Right renal cortex interstitium (tissue), 3 donors: ENCODE measurements at places on chromosomes 4 and X.

DNA sequence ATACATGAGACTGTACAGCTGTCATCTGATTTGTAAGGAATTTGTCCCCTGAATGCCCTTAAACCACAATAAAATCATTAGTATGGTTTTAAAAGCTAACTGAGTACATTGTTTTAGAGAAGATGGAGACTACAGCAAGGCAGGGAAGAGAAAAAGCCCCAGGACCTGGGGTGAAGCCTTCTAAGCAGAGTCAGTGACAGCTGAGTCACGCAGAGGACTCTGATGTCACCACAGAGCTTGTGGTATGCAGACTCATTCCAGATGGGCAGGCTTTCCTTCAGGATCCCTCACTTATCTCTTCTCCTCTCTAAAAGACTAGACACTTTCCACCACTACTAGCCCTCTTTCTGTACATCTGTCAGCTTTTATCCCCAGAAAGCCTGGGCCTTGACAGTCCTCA lies 97.1 kb upstream of the ATOH1 start:
- no peak for DNase-seq

- no peak for DNase-seq
Observed at GRCh38 chr4:4888695-4889094, 29.2 kb downstream of the MSX1 start.

- DNase-seq, result no peak
Observed at GRCh38 chr4:8762356-8762755, 109.3 kb downstream of the HMX1 start.

DNA sequence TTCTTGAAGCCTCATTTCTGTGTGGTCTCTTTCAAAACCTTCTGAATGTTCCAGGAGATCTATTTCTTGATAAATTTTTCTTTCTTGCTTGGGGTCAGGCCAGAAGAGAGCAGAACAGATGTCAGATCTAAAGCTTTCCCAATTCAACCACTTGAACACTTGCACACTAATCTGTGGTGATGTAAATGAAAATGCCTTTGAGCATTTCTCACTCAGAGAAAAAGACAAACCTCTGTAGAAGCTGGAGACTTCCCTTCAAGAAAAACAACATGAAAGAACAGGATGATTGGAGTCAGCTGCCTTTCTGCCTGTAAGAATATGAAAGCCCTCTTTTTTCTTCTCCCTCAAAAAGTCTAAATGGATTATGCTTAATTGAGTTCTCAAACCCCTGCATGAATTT lies 11.2 kb downstream of the IGFBP7 start:
- no peak for DNase-seq

DNA sequence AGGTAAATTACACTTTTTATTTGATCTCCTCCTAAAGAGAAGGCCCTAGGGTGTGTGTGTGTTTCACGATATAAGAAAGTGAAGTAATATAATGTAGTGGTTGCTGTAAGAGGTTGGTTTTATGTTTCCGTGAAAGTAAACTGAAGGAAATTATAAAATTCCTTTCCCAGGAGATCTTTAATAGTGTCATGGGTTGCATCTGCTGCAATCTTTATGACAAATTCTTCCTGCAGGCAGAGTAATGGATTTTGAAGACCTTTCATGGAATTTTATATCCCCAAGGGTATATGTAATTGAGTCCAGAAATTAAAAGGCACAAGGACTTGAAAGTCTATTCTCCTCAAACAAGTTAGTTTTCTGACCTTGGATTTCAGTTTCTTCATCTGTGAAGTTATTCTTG lies 538.6 kb downstream of the ANKRD50 start:
- DNase-seq, result no peak

DNA sequence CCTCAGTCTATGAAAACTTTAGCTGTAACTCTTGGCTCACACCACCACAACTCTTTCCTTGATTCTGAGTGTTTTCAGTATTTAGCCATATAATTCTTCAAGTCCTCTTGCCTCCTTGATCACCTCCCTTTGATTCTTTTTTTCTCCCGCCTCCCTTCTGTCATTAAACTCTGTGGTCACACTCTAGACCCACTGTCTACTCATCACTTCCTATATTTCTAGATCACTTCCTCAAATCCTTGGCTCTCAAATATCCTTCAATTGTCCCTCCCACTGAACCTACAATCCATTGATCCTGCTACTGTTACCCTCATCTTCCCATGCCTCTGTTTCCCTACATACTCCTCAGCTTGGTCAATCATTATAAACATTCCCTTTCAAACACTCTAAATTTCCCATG lies 12.4 kb upstream of the CXXC4 start:
- DNase-seq, result no peak

DNA sequence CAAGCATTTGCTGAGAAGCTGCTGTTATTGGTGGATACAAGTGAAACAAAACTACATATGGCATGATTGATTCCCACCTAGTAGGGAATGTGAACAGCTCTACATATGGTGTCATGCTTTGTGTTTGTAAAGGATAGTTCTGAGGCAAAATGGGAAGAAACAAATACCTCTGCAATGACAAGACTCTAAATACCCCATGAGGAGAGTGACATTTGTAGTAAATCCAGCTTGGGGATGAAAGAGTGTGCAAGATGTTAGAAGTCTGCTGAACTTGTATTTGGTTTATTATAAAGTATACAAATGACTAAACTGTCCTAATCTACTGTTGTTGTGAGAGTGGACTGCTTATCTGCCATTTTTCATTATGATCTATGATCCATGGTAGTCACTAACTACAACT lies 120.8 kb upstream of the HS3ST1 start:
- no peak for DNase-seq

GRCh38 chr4:181427076-181427475 lies 816.1 kb upstream of the TENM3 start:
- DNase-seq, result no peak

DNA sequence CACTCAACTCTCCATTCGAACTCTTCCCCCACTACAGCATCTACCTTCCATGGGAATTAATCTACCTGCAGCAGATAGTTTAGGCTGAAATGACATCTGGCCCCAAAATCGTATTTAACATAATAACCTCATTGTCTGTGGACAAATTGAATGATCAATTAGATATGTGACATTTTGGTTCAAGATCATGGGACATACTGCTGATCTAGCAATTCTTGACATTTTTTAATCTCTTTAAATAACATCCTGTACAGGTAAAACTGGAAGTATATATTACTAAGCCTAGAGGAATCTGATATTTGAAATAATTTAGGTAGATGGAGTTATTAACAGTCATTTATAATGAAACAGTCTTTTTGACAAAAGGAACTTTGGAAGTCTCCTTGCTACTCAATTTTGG lies 702.5 kb downstream of the NLGN4X start:
- DNase-seq, result no peak

- DNase-seq, result no peak
Observed at GRCh38 chr4:165556383-165556782, 177.6 kb downstream of the CPE start.

DNA sequence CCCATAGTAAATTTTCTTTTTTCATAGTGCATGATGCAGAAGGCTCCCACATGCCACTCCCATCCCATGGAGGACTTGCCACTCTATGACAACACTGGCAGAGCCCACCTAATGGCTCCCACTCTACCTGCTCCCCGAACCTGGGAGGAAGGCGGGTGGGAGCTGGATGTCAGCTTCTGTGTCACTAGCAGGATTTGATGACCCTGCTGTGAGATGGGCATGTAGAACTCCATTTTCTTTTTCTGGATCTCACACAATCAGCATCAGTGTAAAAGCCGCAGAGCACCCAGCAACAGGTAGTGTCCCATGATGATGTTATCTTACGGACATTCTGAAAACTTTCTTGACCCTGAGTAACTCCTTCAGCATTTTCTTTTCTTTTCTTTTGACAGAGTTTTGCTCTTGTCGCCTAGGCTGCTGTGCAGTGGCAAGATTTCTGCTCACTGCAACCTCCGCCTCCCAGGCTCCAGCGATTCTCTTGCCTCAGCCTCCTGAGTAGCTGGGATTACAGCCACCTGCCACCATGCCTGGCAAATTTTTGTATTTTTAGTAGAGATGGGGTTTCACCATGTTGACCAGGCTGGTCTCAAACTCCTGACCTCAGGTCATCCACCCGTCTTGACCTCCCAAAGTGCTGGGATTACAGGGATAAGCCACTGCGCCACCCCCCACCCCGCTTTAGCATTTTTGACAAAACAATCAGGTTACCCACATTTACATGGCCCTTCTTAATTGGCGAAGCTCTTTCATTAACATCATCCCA lies 15.0 kb upstream of the ADH1A start:
- DNase-seq, result no peak

DNA sequence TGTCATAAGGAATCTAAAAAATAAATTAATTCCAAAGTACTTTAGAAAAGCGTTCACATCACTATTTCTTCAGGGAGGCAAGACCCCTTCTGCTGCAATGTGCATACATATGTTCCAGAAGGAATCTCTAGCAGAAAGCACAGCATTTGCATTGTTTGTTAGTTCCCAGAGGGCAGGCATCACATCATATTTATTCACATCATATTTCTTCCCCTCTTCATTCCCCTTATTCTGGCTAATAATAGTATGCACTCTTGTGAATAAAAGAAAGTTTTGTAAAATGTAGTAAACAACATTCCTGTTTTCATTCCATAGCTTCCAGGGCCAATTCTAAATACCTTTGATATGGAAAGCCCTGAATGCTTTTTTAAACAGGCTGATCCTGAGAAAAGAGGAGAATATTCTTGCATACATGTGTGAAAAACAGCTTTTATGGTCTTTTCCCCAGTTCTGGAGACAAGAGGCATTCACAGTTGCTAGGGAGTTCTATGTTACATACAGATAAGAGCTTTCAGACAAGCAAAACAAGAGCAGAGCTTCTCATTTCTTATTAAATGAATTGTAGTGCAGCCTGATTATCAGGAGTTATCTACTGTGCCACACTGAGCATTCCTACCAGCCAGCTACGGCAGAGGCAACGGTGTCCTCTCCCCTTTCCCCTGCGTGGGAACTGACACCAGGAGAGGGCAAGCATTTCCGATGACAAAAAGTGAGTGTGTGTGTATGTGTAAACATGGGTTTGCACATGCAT lies 15.2 kb downstream of the GATB start:
- no peak for DNase-seq

- DNase-seq, result no peak
Observed at GRCh38 chr4:134057356-134057755, 144.2 kb downstream of the PABPC4L start.

- no peak for DNase-seq
Observed at GRCh38 chr4:14125375-14126129, 498.0 kb upstream of the BOD1L1 start.

DNA sequence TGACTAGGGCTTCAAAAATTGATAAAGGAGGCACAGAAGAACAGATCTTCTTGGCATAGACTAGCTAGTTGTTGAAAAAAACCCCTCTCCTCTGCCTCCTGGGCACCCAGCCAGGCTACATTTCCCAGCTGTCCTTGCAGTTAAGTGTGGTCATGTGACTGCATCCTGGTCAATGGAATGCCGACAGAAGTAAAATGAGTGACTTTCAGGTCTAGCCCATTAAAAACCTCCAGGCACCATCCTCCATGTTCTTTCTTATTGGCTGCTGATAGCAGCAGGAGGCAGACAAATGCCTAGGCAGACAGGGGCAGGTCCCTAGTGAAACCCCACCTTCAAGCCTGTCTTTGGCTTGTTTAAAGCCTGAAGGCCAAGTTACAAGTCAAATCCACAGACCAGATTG lies 35.3 kb downstream of the ATXN3L start:
- DNase-seq, result no peak

- DNase-seq, result no peak
Observed at GRCh38 chrX:75156531-75156945, 455 bp upstream of the ABCB7 start.

GRCh38 chrX:73448379-73448778 lies 1.5 kb downstream of the CDX4 start:
- no peak for DNase-seq

- no peak for DNase-seq
Observed at GRCh38 chr4:181968371-181968770, 274.8 kb upstream of the TENM3 start.

DNA sequence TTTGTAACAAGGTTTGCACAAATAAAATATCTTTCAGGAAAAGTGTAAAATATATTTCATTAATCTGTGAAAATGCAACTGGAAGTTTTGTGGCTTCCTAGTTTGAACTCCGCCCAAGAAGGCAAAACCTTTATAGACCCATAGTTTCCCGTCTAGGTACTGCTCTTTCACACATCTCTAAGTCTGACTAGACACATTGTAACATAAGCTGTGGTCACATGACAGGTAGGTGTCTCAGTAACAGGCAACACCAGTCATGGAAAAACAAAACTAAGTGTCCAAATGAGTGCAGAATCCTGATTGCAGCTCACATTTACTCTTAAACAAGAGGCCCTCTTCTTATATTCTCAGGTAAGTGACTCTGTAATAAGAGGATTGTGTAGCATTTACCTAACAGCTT lies 55.6 kb downstream of the SNCA start:
- no peak for DNase-seq

- DNase-seq, result no peak
Observed at GRCh38 chrX:118975831-118976598, 1.6 kb downstream of the LONRF3 start.

GRCh38 chr4:16136827-16137226 lies 53.0 kb upstream of the PROM1 start:
- DNase-seq, result no peak

- no peak for DNase-seq
Observed at GRCh38 chr4:145625677-145626622, 6.8 kb downstream of the MMAA start.

DNA sequence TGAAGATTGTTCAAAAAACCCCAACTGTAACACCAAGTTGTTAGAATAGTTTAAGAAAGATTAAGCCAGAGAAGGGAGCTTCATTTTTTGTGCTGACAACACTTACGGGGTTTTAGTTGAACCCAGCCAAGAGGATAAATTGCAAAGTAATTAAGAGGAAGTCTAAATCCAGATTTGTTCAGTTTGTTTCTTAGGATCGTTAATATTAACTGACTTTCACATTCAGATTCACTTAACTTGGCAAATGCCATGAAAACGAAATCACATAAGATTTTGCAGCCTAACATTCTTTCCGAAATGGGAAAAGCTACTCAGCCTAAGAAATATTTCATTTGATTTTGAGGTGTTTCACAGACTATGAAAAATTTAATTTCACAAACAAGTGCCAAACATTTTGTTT lies 511.3 kb downstream of the TRIML1 start:
- no peak for DNase-seq

GRCh38 chr4:2822461-2823300 lies 21.0 kb upstream of the ADD1 start:
- DNase-seq, result no peak

DNA sequence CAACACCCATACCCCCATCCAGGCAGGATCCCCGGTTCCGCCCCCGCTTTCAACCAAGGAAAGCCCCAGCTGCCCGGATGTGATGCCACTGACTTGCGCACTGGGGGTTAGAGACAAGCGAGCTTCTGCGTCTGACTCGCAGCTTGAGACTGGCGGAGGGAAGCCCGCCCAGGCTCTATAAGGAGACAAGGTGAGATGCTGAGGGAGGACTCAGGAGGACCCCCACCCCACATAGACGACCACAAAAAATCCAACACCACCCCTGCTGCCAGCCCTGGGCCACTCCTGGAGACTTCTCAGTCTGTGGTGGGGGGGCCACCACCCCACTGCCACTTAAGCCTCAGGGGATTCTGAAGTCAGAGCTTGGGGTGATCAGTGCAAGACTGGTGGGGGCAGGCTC lies at the start of gene MAGEA4:
TSS of gene MAGEA4 (plus strand) at position 110 of the 400 bp plus-strand sequence. CDS start 10,776 bp downstream, outside the sequence.
- no peak for DNase-seq
